Activated T-cell treated with anti-CD3 and anti-CD28 coated beads for 24 hours (primary cell): ENCODE measurements at places on chromosomes 5 and 9.

DNA sequence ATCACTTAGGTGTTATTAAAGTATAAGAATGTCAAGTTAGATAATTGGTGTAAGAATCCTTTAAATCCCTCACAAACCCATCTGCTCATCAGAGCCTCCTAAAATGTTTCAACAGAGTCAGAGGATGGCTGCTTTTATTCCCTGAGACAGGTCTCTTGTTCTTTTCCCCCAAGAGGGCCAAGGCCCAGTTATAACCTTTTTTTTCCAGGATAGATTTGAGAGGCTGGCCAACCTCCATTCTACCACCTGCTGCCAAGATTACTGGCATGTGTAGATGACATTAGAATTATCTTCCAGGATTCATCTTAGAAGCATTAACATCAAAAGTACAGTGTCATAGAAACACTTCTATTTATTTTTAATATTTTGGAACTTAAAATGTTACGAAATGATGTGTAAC lies 305.1 kb downstream of the TRPM3 start:
- no peak for DNase-seq

DNA sequence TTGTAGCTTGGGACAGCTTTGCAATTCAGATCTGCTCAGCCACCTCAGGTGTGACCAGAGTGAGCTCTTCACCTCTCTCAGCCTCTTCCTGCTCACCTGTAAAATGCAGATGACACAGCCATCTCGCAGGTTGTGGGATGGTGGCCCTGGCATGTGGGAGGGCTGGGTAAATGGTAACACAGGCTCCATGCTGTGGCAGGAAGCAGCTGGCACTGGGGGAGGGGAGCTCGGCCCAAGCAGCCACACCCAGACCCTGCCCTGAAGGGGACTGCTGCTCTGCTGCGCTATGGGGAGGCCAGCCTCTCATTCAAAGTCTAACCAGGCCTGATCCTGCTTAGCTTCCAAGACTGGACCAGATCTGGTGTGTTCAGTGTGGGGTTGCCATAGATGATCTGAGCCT lies 24.1 kb downstream of the PHF2 start:
- DNase-seq = no peak

- DNase-seq = no peak
These were observed 11.4 kb upstream of the RAB3C start for GRCh38 chr5:58571501-58571900.

DNA sequence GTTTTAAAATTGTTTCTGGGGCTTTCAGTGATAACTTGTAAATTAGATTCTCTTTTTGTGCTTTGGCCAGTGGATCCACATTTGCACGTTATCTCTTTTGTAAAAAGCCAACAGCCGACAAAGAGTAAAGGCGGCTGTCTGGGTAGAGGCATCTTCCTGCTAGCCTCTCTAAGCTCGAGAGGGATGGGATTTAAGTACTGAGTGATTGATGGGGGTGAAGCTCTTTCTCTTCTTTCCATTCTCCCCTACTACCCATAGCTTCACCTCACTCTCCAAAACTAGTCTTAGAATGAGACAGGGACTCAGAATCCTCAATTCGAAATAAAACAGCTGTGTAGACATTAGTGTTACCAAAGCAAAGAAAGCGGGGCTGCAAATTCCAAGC lies 3.4 kb downstream of the PBX3 start:
- DNase-seq = no peak

GRCh38 chr5:10424124-10424731 lies 17.5 kb upstream of the ROPN1L start:
- no peak for DNase-seq

DNA sequence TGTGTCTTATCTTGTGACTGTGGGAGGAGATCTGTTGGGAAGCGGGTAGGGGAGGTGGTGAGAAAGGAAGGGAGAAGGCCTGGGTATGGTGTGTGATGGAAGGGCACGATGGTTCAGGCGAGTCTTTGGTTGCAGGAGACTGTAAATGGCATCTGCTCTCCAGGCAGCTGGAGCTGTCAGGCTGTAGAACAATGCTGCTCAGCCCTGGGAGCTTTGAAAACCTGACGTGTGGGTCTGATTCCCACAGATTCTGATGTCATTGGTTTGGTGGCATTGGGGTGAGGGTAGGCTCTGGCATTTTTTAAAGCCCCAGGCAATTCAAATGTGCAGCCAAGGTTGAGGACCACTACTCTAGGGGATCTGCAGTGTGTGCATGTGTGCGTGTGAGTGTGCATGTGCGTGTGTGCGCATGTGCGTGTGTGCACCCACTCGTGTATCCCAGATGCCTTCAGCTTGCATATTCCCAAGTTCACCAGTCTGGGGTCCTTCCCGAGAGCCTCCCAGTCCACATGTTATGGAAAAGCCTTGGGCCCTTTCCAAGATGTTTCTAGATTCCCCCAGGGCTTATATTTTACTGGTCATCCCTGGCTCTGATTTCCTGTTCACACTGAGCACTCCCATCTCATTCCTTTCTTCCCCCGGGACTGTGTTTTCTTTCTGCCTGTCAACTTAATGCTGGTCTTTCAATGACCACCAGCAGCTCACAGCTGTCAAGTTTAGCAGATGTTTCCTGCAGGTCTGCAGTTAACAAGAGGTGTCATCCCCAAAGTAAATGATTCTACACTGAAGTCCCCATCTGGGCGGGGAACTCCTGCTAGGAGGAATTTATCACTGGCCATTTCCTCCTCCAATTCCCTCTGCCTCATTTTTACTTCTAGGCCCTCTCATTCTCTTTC lies 34.0 kb downstream of the BOD1 start:
- DNase-seq = no peak

DNA sequence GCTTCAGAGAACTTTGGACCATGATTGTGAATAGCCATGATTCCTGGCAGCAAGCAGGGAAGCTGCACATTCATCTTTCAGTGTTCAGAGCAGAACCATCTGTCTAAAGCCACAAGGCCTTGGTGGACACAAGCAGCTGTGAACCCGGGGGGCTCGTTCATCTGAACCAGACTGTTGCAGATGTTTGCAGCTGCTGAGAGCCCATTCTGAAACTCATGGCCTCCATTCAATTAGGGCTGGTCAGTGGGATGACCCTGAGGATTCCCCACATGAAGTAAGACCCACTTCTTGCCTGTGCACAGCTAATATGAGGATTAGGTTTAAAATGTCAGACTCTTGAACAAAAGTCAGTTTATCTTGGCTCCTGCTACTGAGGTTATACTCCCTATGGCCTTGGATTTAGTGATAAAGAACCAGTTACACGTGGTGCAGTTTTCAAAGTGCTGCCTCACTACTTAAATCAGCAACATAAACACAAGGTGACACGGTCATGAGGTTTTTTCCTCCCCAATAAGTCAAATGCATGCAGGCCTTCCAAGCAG lies 109.8 kb upstream of the IFNK start:
- no peak for DNase-seq

- no peak for DNase-seq
These were observed 183.4 kb downstream of the DMRT2 start for GRCh38 chr9:1233568-1233967.

GRCh38 chr5:138282920-138283742 lies 8.7 kb upstream of the GFRA3 start:
- no peak for DNase-seq

- no peak for DNase-seq
These were observed 24.0 kb upstream of the CDKN2B start for GRCh38 chr9:22033012-22033630.
